Putamen (tissue), 1 donor: ENCODE measurements at places on chromosomes 6 and 20.

DNA sequence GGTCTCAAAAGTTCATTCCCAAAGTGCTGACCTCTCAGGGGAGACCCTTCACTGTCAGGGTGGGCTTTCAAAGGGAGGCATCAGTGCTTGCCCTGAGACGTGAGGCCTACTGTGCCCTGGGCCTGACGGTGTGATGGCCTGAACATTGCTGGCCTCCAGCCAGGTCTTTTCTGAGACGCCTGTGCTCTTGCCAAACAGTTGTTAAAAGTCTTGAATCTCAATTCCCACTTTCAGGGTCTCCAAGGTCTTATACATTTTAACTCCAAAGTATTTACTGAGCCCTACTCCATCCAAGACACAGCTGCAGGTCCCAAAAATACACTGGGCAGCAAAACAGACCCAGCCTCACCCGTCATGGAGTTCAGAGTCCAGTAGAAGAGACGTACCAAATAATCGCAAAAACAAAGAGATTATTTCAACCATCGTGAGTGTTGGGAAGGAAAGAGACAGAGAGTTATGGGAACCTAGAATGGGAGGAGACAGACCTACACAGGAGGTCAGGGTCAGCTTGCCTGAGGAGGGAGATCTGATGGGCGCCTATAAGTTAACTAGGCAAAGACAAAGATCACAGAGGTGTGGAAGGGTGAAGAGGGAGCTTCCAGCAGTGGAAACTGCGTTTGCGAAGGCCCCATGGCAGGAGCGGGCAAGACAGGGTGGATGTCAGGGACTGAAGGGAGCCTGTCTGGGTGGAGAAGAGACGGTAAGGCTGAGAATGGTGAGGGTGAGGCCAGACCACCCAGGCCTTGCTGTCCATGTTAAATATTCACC is 446.3 kb downstream of the PREX1 start:
- no peak for DNase-seq

DNA sequence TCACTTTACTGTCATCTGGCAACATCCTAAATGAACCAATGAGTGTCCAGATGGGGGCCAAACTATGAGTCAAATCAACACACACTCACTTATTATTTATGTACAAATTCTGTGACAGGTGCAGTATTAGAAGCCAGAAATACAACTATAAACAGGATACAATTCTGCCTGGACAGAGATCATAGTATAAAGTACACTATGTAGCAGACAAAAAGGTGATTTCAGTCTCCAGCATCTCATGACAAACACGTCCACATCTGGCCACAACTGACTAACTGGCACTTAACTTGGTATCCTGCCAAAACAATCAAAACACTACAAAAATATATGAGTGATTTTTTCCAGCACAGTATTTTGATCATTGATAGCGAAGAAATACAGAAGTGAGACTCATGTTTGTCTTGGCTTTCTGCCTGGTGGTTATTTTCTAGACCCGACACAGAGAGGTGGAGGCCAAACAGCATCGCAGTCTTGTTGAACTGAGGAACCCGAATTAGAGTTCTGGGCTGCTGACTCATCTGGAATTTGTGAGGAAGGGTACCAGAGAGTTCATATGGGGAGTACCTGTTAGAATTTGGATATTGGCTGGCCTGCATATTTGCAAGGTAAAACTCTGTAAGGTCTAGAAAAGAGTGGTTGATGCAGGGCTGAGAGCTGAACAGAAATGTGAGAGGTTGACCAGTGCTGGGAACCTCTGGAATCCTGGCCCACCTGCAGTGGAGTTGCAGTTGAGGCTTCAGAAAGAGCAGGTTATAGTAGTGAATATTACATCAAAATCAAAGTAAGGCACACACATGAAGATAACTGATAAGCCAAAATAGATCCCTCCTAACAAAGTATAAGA is 475.2 kb downstream of the PTPRT start:
- no peak for DNase-seq

DNA sequence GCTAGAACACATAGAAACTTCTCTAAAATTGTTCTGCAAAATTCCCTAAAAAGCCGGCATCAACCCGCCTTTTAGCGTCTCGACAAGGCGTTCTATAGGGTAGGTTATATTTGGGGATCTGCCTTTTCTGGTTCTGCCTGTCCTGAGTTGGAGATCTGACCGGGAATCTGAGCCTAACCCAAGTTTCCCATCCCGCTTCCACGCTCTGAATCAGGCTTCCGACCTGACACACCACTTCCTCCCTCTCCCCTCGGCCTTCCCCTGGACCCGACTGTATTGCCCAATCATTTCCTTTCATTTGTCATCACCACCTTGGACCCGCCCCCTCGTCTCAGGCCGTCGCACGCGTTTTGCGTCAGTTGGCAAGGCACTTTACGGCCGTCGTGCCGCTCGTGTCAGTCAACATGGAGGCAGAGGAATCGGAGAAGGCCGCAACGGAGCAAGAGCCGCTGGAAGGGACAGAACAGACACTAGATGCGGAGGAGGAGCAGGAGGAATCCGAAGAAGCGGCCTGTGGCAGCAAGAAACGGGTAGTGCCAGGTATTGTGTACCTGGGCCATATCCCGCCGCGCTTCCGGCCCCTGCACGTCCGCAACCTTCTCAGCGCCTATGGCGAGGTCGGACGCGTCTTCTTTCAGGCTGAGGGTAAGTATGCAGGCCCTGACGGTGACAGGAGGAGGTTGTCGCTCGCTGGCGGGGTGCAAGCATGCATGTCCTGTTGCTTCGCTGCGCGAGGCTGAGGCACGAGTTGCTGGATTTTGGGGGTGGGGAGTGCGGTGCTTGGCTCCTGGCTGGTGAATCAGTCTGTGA is at the start of gene ABT1:
Gene ABT1, plus strand, starts transcription at position 375 of the 810 bp plus-strand sequence. Its CDS starts 30 bp downstream, at position 405.
- peak; percentile 98 for DNase-seq

DNA sequence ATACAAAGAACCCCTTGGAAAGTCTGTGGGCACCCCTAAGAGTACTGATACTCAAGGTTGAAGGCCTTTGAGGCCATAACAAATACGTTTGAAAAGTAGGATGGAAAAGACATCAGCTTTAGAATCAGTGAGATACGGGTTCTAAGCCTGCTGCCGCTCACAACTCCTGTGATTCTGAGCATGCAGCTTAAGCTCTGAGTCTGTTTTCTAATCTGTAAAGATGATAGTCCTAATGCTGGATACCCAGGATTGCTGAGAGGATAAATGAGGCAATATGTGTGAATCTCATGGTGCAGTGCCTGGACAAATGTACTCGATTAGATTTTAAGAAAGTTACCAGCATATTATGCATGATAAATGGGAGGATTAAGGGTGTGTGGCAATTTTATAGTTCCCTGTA is 321.0 kb upstream of the HSF2 start:
- no peak for DNase-seq

DNA sequence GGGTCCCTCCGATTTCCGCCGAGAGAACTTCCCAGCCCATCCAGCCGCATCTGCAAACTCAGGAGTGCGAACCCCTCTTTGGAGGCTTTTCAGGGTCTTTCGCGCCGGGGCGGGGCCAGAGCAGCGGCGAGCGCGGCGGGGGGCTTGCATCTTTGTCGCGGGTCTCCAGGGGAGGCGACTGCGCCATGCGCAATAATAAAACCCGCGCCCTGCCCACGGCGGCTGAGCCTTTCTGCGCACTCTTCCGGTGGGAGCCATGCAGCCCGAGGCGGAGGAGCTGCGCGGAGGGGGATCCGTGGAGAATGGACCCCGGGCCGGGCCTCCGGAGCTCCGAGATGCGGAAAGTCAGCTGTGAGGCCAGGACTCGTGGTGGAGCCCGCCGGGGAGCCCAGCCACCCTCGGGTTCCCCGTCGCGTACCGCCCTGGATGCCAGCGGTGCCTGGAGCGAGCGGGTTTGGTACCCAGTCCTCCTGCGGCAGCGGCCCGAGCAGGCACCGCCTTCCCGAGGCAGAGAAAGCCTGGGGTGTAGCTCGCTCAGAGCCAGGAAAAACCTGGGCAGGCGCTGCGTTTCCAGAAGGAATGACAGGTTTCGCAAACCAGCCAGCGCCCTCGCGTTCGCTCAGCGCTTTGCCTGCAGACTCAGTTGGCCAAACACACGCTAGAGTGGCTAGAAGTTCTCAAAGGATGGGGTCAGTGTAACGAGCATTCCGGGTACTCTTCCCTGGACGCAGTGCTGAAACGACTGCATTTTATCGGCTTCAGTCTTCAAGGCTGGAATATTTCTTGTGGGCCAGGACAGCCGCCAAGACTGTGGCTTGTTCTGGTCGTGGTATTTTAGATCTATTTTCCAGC is 1.2 kb downstream of the AKAP12 start:
- peak; percentile 61 for DNase-seq

- peak; percentile 89 for DNase-seq
These were observed 158.1 kb downstream of the DTNBP1 start for GRCh38 chr6:15504581-15505350.

DNA sequence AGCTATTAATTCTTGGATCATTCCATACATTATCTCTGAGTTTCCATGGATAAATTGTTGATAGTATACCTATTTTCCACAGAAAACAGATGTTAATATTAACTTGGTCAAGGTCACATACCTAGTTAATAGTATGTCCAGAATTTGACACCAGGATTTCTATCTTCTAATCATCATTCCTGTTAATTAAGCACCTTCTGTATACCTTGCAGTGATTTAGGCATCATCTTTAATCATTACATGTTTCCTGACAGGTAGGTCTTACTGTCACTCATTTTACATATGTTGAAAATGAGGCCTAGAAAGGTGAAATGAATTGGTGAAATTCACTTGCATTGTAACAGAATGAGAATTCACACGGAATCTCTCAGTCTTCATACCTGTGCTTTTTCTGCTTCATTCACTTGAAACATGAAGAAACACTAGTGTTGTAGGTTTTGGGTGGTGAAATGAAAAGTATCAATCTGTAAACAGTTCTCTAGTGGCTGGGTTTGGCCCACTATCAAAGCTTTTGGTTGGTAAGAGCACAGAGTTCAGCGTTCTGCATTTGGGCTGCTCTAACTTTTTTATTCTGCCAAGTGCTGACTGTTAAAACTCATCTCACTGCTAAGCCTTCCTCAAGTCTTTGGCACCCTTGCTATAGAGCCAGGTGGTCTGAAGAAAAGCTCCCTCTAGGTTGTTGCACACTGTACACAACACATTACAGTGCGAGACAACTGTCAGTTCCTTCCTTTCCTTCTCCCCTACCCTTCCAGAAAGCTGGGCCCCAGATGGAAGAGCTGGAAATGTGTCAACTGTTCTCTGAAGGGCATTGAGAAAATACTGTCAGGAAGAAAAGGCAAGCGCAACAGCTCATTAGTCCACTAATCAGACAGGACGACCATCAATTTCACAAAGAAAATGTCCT is 57.8 kb upstream of the C20orf144 start:
- no peak for DNase-seq

- DNase-seq = peak; percentile 2
These were observed 134.2 kb downstream of the TRIM27 start for GRCh38 chr6:28789553-28790083.

DNA sequence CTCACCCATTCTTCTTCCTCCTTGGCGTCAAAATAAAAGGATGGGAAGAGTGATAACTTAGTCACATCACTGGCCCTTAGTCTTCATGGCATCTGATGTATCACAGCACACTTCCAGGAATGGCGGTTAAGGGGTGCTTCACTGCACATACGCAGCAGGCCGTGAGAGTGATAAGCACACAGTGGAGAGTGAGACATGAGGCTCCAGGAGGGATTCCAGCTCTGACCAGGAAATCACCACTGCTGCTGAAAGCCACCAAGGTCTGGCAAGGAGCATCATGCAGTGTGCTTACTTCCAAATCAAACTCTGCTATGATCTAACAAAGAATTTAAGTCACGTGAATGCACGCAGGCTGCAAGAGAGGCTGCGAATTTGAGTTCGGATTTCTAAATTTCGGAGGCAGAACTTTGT is 62.4 kb downstream of the ARID1B start:
- no peak for DNase-seq

GRCh38 chr6:62441182-62441581 is 155.2 kb upstream of the KHDRBS2 start:
- DNase-seq = no peak

DNA sequence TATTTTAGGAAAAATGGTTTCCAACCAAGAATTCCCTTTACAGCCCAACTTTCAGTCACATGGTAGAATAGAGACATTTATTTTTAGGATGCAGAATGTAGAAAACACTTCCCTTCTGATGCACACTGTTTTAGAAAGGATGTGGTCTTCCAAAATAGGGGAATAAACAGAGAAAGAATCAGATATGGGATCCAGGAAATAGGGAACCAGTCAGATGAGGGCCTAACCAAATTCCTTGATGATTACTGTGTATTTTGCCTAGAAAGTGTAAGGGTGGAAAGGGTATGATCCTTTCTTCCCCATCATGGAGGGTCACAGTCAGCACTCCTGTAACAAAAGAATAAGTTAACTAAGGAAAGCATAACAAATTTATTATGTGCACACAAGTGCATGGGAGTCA is 27.4 kb downstream of the SLX4IP start:
- DNase-seq = no peak

GRCh38 chr6:8837343-8837742 is 402.0 kb upstream of the SLC35B3 start:
- DNase-seq = no peak

DNA sequence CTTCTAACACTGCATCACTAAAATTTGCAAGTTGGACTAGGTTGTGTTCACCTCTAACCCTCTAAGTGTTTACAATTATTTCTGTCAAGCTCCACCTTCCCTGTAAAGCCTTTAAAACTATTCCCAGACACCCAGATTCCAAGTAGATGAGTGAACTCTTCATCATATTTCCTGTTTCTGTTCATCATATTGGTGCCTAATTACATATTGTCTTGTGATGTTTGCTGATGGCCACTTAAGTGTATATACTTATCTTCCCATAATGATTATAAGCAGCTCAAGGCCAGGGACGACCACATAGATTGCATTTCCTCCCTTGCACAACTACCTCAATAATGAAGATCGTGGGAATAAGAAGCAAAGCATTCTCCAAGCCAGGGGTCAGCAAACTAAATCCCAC is 16.8 kb downstream of the TNFRSF21 start:
- no peak for DNase-seq

DNA sequence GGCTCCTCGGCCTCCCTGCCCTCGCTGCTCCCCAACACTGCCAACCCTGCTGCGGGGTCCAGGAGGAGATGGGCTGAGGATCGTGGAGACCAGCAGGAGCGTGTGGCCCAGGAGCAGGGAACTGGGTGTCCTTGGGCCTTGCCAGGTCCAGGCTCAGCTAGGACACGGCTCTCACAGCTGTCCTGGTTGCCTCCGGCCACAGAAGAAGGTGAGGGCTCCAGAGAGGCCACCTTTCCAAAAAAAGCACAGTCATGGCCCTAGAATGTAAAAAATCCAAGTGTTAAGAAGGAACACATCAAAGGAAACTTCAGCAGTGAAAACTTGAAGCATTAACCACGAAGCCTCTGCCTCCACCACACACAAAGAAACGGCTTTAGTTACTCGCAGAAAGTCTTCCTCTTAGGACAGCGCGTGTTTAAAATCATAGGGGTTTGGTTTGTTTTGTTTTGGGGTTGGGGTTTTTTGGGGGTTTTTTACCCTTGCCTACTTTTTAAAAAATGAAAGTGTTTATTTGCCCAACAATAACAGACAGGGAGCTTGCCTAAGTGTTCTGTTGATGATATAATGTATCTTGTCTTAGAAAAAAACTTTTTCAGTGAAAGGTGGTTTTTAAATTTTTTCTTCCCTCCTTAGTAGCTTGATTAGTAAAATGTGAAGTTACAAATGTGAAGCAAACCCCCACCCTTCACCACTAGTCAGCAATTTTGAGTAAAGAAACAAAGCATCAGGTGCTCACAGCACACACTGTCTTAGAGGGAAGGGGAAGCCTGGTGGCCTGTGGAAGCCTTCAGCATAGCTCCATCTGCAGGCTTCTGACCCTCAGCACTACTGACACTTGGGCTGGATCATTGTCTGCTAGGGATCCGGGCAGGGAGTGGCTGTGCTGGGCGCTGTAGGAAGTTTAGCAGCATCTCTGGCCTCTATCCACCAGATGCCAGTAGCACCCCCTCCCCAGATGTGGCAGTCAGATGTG is 60.0 kb downstream of the PTPN1 start:
- no peak for DNase-seq

GRCh38 chr6:120965814-120966213 is 368.5 kb downstream of the TBC1D32 start:
- DNase-seq = no peak
